Left lung (tissue), 14 donors: ENCODE measurements at places on chromosomes 4 and X. TPM values are rescaled to one million over a fixed set of nuclear protein-coding genes. Genes with fewer than 3 reads are reported as not detected.
A peak's percentile ranks its signal among the peaks of the same experiment; 100 is the strongest.

DNA sequence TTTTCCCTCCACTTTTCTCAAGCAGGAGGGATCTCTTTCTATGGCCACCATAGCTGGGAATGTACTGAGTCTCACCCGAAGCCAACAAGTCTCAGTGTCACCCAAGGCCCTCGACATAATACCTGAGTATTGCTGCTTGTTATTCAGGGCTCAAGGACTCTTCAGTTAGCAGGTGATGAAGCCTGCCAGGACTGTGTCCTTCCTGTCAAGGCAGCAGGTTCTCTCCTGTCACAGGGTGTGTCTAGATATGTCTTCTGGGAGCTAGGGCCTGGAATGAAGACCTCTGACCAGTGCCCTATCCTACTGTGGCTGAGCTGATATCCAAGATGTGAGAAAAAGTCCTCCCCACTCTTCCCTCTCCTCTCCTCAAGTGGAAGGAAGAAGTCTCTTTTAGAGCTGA is 391.0 kb upstream of the DIPK2B start:
- no peaks in the 10 kb centered on the region for H3K36me3 ChIP-seq
- no peaks in the 10 kb centered on the region for H3K4me1 ChIP-seq
- no peak overlapping the region for H3K4me3 ChIP-seq
- H3K27ac ChIP-seq: no peak overlapping the region
- no peak for DNase-seq
- H3K27me3 ChIP-seq: no peaks in the 10 kb centered on the region

- no peak for DNase-seq
- H3K4me3 ChIP-seq: no peak overlapping the region
- no peak overlapping the region for H3K27ac ChIP-seq
- H3K36me3 ChIP-seq: no peaks in the 10 kb centered on the region
- no peaks in the 10 kb centered on the region for H3K4me1 ChIP-seq
These were observed 3.0 kb upstream of the GUCY2F start for GRCh38 chrX:109484886-109485285.

- peak overlapping the region; percentile 13 for H3K4me3 ChIP-seq
- no peak for DNase-seq
- no peaks in the 10 kb centered on the region for H3K27me3 ChIP-seq
These were observed 28.9 kb upstream of the ACSL1 start for GRCh38 chr4:184854673-184855072.

DNA sequence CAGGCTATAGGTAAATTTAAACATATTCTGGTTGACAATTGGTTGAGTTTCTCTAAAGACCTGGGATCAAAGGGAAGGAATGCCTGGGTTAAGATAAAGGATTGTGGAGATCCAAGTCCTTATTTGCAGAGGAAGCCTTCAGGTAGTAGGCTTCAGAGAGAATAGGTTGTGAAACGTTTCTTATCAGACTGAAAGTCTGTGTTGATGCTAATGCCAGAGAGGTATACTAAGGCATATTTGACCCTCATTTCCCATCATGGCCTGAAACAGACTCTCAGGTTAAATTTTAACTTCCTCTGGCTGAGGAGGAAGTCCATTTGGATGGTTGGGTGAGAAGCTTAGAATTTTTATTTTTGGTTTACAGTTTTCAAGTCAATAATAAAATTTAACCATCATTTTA is 48.1 kb downstream of the UGT2A2 start:
- no peak for DNase-seq
- no peaks in the 10 kb centered on the region for H3K4me1 ChIP-seq
- H3K4me3 ChIP-seq: no peak overlapping the region

- no peak for DNase-seq
- no peak overlapping the region for H3K27ac ChIP-seq
- H3K27me3 ChIP-seq: no peaks in the 10 kb centered on the region
- no peaks in the 10 kb centered on the region for H3K36me3 ChIP-seq
- no peak overlapping the region for H3K4me3 ChIP-seq
- peaks cover 24% of the 10 kb centered on the region for H3K4me1 ChIP-seq
These were observed 68.7 kb upstream of the ENPP6 start for GRCh38 chr4:184286358-184286757.

- no peaks in the 10 kb centered on the region for H3K4me1 ChIP-seq
- DNase-seq: no peak
- peak overlapping the region; percentile 3 for H3K27ac ChIP-seq
- no peak overlapping the region for H3K4me3 ChIP-seq
- H3K36me3 ChIP-seq: no peaks in the 10 kb centered on the region
- H3K27me3 ChIP-seq: no peaks in the 10 kb centered on the region
These were observed 137.4 kb downstream of the NSUN7 start for GRCh38 chr4:40886931-40887763.

- H3K27ac ChIP-seq: no peak overlapping the region
- H3K4me3 ChIP-seq: no peak overlapping the region
- peak; percentile 30 for DNase-seq
- peaks cover 23% of the 10 kb centered on the region for H3K36me3 ChIP-seq
- H3K4me1 ChIP-seq: no peaks in the 10 kb centered on the region
These were observed 77.1 kb downstream of the TBCK start for GRCh38 chr4:106238820-106239420.

DNA sequence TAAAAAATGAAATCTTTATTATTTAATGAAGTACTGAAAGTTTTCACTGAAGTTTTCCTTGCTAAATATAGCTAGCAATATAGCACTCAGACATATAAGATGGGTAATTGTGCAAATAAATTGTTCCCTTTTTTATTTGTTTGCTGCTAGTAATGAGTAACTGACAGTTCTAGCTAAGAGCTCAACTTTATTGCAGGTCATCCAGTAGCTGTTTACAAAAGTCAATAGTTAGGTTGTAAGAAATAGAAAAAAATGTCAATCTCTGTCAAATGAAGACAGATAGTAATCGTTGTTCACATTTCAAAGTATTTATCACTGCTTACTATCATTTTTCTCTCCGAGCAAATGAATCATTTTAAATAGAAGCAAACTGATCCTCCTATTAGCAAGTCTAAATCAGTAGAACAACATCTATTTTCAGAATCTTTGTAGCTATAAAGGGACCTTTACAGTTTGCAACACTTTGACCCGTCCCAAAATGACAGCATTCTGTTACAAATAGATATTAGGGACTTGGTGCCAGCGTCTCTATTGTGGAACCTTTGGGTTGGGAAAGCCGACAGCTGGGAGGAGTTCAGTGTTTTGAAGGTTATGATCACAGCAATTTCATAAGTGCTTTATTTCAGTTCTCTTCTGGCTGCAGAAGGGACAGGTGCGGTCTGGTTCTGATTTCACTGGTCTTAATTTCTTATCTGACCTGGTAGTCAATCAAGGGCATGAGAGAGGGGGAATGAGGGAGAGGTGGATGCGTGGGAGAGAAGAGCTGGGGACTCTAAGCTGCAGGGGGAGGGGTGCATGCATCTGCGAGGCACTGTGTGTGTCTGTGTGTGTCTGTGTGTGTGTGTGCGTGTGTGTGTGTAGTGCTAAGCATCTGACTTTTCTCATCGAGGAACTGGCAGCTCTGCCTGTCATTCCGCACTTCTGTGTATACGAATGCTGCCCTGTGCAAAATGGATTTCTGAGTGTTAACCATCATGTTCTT is 227.9 kb upstream of the PITX2 start:
- H3K36me3 ChIP-seq: no peaks in the 10 kb centered on the region
- H3K4me3 ChIP-seq: no peak overlapping the region
- no peaks in the 10 kb centered on the region for H3K27me3 ChIP-seq
- H3K4me1 ChIP-seq: no peaks in the 10 kb centered on the region
- H3K27ac ChIP-seq: no peak overlapping the region
- no peak for DNase-seq

DNA sequence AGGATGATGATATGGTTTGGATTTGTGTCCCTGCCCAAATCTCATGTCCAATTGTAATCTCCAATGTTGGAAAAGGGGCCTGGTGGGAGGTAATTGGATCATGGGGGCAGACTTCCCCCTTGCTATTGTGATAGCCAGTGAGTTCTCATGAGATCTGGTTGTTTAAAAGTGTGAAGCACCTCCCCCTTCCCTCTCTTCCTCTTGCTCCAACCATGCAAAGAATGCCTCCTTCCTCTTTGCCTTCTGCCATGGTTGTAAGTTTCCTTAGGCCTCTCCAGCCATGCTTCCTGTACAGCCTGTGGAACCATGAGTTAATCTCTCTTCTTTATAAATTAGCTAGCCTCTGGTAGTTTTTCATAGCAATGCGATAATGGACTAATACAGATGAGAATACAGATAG is 19.7 kb upstream of the ALG13 start:
- H3K27ac ChIP-seq: no peak overlapping the region
- no peaks in the 10 kb centered on the region for H3K36me3 ChIP-seq
- H3K27me3 ChIP-seq: no peaks in the 10 kb centered on the region
- no peak overlapping the region for H3K4me3 ChIP-seq
- H3K4me1 ChIP-seq: no peaks in the 10 kb centered on the region
- DNase-seq: no peak

- no peaks in the 10 kb centered on the region for H3K4me1 ChIP-seq
- H3K27me3 ChIP-seq: no peaks in the 10 kb centered on the region
- DNase-seq: no peak
- H3K27ac ChIP-seq: no peak overlapping the region
These were observed 171.0 kb downstream of the DHX15 start for GRCh38 chr4:24413311-24413784.

DNA sequence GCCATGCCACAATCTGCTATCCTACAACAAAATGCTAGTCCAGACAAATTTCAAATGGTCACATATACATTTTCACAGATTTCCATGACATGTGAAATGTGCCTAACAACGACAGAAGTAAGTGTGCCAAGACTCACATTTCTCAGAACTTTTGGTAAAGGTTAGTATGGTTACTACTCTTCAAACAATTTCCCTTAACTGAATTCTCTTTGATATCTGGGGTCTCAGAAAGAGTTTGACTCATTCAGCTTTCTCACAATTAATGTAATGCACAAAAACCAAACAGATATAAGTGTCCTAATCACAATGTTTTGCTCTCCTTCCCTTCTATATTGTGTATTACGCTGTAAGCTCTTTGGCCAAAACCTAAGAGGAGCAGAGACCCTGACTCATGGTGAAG is 122.4 kb upstream of the LEF1 start:
- DNase-seq: no peak
- H3K4me1 ChIP-seq: no peaks in the 10 kb centered on the region
- H3K4me3 ChIP-seq: no peak overlapping the region

- H3K36me3 ChIP-seq: no peaks in the 10 kb centered on the region
- H3K4me3 ChIP-seq: no peak overlapping the region
- H3K27ac ChIP-seq: no peak overlapping the region
- H3K4me1 ChIP-seq: no peaks in the 10 kb centered on the region
These were observed 15.3 kb downstream of the NOP14 start for GRCh38 chr4:2947926-2948325.

GRCh38 chr4:114156371-114156770 is 176.9 kb upstream of the ARSJ start:
- no peak for DNase-seq
- H3K4me3 ChIP-seq: no peak overlapping the region
- no peaks in the 10 kb centered on the region for H3K27me3 ChIP-seq
- no peaks in the 10 kb centered on the region for H3K4me1 ChIP-seq
- no peak overlapping the region for H3K27ac ChIP-seq
- no peaks in the 10 kb centered on the region for H3K36me3 ChIP-seq

DNA sequence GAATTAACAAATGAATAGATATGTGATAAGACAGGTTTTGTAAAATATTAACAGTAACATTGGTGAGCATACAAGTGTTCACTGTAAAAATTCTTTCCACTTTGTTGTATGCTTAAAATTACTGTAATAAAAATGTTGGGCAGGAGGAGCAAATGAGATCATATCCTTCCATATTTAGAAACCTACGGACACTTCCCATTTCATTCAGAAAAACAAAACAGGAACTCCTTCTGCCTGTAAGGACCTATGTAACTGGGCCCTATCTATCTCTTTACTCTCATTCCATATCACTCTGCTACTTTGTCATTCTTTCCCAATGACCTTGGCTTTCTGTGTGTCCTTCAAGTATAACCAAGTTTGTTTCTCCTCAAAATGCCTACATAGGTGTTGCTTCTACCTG is 53.7 kb upstream of the SLC39A8 start:
- no peaks in the 10 kb centered on the region for H3K27me3 ChIP-seq
- no peaks in the 10 kb centered on the region for H3K36me3 ChIP-seq
- no peaks in the 10 kb centered on the region for H3K4me1 ChIP-seq
- no peak for DNase-seq

- no peaks in the 10 kb centered on the region for H3K36me3 ChIP-seq
- no peak for DNase-seq
- H3K27ac ChIP-seq: no peak overlapping the region
These were observed 50.3 kb upstream of the OTUD4 start for GRCh38 chr4:145230726-145231125.

- no peak overlapping the region for H3K4me3 ChIP-seq
- no peak overlapping the region for H3K27ac ChIP-seq
- no peaks in the 10 kb centered on the region for H3K4me1 ChIP-seq
- no peaks in the 10 kb centered on the region for H3K27me3 ChIP-seq
- DNase-seq: no peak
These were observed 72.0 kb upstream of the GPRIN3 start for GRCh38 chr4:89379511-89380044.

DNA sequence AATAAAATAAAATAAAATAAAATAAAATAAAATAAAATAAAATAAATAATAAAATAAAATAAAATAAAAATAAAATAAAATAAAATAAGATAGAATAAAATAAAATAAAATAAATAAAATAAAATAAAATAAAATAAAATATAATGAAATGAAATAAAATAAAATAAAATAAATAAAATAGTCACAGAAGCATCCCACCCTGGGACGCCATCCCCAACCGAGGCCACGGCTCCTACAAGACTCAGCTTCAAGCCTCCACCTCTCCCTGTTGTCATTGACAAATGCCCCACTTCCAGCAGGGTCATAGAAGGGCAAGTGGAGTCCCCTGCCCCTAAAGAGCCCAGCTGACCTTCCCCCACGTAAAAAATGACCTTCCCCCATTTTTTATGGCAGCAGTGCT is 30.2 kb downstream of the CRLF2 start:
- DNase-seq: no peak
- no peaks in the 10 kb centered on the region for H3K36me3 ChIP-seq
- no peaks in the 10 kb centered on the region for H3K4me1 ChIP-seq
- no peaks in the 10 kb centered on the region for H3K27me3 ChIP-seq
- H3K4me3 ChIP-seq: no peak overlapping the region

DNA sequence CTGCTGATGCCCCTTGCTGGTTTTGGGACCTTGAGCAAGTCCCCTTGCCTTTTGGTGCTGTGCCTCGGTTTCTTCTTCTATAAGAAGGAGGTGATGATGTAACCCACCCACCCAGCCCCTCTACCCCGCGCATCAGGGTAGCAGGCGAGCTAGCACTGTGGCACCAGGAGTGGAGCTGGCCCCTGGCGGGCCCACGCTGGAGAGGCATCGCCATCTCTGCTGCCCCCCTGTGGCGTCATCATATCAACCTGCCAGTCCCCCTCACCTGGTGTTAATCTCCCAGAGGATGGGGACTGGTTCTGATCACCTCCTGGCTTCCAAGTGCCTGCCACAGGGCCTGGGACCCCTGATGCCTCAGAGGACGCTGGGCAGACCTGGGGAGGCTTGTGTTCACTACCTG is 6.3 kb upstream of the SORCS2 start:
- no peak for DNase-seq
- H3K4me3 ChIP-seq: no peak overlapping the region
- peaks cover 8% of the 10 kb centered on the region for H3K27me3 ChIP-seq
- no peak overlapping the region for H3K27ac ChIP-seq

Gene SMIM10
- polyA plus RNA-seq: 8.2 TPM

Gene RAB41
- polyA plus RNA-seq: 0.71 TPM

Gene HAND2
- polyA plus RNA-seq: 0.20 TPM

Gene ARHGAP36
- polyA plus RNA-seq: 0.10 TPM

Gene RHOH
- polyA plus RNA-seq: 0.64 TPM

Gene PLAC1
- polyA plus RNA-seq: 0.74 TPM

Gene SSX4
- not detected for polyA plus RNA-seq

Gene AFM
- polyA plus RNA-seq: not detected
